ENCODE measurements at places on chromosomes 2 and 18.

DNA sequence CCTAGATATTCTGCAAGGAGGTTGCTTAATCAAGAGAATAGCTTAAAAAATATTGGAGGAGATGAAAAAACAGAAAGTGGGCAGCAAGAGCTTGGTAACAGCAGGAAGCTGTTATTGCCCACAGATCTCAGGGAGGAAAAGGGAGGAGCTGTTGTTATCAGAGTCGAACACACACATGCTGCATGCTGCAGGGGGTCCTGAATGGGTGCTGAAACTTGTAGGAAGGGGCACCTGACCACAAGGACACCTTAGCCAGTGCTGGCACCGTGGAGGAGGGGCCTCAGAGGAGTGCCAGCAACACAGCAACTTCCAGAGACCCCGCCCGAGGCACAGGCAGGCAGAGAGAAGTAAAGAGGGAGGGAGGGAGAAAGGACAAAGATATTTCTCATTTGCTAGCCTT is 332.9 kb downstream of the SOCS6 start:
- no peak for DNase-seq

- DNase-seq: no peak
These were observed 26.6 kb downstream of the TMEM18 start for GRCh38 chr2:650343-651310.

DNA sequence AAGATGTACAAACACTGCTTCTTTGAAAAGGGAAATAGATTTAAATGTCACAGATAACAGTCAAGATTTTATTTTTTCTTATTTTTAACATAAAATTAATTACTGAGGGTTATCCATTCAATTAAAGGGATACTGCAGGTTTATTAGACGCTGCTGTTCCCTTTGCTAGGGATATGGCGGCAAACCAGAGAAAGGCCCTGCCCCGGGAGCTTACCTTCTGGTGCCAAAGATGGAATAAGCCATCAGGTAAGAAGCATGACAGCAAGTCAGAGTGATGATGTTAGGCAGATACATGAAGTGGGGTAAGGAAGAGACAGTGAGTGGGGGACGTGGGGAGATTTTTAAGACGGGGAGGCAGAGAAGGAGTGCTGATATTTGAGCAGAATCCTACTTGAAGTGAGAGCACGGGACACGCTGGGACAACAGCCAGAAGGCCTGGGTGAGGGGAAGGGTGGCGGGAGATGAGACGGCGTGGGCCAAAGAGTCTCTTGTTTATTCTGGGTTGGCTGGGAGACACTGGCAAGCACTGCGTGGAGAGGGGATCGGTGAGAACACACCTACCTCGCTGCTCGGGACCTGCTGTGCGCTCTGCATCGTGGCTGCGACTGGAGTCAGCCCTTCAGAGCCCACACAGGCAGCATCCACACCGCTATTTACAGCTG is 250.5 kb upstream of the TMEM200C start:
- DNase-seq: no peak

DNA sequence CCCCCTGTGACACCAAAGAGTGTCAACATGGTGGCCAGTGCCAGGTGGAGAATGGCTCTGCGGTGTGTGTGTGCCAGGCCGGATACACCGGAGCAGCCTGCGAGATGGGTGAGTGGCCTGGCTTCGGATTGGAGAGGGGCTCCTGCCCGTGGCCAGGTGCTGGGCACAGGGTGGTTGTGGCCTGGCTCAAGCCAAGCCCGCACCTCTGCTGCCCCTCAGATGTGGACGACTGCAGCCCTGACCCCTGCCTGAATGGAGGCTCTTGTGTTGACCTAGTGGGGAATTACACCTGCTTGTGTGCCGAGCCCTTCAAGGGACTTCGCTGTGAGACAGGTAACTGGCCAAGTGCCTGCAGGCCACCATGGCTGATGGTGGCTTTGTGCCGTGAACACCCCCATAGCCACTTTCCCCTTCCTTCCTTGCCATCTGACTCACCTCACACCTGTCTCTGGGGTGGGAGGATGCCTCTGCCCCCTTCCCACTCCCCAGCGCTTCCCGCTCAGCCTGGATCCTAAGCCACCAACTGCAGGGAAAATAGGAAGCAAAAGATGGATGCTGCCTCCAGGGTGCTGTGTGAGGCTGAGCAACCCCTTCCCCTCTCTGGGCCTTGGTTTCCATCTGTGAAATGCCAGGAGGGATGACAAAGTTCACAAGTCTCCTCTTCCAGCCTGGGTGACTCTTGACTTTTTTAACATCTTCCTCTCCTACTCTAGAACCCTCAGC is 41.8 kb downstream of the SNED1 start:
- DNase-seq: no peak

- peak; percentile 32 for DNase-seq
These were observed 132.1 kb downstream of the SH3RF3 start for GRCh38 chr2:109260886-109261700.

DNA sequence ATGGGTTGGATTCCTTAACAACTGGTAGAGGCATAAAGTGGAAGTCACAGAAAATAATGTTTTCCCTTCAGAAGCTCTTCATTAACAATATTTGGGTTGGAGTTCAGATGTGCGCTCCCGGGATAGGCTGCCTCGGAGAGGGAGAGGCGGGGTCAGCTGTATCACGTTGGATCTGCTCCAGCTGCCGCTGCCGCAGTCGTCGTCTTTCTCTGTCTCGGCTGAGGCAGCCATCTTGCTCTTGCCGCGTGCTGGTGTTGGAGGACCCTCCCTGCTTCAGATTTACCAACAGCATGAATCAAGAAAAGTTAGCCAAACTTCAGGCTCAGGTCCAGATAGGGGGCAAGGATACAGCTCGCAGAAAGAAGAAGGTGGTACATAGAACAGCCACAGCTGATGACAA is 35.1 kb downstream of the TANC1 start:
- DNase-seq: no peak

- no peak for DNase-seq
These were observed 141.4 kb downstream of the KCTD1 start for GRCh38 chr18:26406854-26407517.

DNA sequence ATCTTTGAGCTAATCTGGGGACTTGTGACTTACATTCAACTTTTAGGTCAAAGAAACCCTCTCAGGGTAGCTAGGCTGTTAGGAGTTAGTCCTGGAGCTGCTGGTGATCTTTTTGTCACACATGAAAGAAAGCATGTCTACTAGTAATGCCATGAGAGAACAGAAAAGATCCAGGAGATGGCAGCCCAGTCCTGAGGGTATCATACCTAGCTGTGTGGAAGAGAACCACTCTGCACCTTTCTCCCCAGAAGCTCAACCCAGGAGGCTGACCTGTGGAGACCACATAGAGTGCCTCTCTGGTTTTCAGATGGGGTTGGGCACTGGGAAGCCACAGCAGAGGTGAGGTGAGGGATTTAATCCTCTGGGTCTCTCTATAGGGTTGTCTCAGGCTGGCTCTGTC is 460.2 kb upstream of the UBE2E3 start:
- no peak for DNase-seq

- no peak for DNase-seq
These were observed 30.5 kb upstream of the SNRNP27 start for GRCh38 chr2:69863298-69863697.

DNA sequence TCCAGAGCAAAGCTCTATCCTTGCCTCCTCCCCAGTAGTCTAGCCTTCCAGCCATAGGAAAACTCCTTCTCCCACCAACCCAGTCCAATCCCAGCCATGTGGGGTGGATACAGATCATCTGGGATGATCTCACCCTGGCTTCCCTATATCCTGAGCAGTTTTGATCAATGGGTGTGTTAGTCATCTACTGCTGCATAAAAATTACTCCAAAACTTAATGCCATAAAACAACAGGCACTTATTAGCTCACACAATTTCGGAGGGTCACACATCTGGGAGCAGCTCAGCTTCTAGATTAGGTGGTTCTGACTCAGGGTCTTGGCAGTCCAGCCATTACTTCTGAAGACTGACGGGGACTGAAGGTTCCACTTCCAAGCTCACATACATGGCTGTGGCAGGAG is 190.4 kb downstream of the SPP2 start:
- no peak for DNase-seq

DNA sequence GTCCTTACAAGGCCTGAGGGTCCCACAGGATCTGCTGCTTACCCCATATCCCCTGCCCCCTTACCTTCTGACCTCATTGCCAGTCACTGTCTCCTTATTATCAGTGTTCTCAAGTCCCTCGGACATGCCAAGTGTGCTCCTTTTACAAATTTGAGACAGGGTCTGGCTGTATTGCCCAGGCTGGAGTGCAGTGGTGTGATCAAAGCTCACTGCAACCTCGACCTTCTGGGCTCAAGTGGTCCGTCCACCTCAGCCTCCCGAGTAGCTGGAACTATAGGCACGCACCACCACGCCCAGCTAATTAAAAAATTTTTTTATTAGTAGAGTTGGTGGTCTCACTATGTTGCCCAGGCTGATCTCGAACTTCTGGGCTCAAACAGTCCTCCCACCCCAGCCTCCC is 141.0 kb downstream of the PHLPP1 start:
- DNase-seq: no peak

DNA sequence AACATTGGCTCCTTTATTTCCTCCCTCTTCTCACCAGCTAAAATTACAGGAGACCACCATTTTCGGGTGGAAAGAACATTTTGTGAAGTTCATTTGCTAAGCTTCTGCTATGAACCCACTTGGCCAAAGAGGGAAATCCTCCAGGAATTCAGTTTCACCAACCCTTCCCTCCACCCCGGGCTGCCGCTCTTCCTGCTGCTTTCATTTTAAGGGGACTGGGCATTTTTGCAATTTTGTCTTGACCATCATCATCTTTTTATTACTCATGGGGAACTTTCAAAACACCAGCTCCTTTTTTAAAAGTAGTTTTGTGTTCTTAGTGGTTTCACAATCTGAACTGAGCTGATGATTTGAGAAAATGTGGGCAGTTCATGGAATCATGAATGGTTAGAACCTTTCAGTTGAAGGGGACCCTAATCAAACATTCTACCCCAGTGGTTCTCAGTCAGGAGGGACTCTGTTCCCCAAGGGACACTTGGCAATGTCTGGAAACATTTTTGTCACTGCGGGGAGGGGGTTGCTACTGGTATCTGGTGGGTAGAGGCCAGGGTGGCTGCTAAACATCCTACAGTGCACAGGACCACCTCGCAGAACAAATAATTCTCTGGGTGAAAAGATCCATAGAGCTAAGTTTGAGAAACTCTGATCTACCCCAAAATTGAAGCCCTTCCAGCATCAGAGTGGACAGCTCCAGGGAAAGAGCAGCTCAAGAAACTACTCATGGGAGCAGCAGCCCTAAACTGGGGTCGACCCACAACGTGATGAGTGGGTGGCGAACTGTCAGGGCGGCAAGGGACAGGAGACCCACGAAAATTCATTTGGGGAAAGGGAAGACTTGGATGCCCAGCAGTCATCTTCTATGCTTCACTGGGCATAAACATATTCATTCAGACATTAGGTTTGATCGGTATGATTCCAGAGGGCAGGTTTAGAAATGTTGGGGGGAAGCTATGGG is 92.9 kb downstream of the ACKR3 start:
- no peak for DNase-seq

DNA sequence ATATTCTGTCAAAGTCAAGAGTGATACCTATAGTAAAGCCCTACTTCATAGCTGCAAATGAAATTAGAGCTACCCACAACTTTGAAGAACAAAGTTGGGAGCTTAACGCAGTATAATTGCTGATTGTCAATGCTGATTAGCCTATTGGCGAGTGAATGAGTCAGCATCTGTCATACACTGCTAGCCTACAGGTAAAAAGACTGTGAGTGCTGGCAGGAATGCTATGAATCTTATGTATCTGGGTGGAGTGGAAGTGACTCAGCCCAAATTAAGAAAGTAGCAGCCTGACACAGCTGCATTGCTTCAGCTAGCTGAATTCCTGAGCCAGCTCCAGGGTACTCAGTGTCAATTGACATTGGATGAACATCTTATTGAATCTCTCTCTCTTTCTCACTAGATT is 179.4 kb upstream of the DCC start:
- no peak for DNase-seq

DNA sequence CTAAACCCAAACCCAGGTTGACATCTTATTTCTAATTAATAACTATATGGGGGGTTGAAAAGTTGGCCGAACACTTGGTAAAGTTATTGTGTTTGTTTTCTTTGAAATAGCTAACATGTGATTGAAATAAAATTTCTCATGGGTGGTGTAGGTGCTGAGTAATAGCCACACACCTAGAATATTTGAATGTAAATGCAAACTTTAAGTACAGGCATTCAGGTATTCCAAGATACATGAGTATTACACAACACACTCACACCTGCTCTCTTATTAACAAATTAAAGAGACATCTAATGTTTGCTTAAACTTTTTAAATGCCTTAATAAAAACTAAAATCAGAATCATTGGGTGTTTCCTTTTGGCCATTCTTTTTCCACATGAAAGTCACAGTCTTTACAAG is 165.5 kb downstream of the EHBP1 start:
- DNase-seq: no peak

- no peak for DNase-seq
These were observed 128.8 kb upstream of the BCL2L11 start for GRCh38 chr2:110991911-110992310.

DNA sequence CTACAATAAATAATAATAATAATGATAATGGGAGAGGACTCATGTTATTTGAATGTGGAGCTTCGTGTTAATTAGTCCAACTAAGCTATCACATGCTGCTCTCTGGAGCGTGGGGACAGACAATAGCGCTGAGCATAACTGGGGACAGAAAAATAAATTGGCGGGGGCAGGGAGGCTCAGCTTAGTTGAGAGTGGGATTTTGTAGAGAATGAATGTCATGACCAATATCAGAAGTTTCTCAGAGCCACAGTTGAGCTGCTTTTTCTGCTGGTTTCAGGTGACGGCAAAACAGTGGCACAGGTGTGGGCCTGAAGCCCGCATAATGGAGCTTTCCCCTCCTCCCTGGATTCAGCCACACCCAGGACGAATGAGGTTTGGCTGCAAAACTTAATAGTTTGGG is 111.1 kb upstream of the CAB39 start:
- DNase-seq: no peak

- no peak for DNase-seq
These were observed 422.2 kb upstream of the FSIP2 start for GRCh38 chr2:185316383-185316782.

DNA sequence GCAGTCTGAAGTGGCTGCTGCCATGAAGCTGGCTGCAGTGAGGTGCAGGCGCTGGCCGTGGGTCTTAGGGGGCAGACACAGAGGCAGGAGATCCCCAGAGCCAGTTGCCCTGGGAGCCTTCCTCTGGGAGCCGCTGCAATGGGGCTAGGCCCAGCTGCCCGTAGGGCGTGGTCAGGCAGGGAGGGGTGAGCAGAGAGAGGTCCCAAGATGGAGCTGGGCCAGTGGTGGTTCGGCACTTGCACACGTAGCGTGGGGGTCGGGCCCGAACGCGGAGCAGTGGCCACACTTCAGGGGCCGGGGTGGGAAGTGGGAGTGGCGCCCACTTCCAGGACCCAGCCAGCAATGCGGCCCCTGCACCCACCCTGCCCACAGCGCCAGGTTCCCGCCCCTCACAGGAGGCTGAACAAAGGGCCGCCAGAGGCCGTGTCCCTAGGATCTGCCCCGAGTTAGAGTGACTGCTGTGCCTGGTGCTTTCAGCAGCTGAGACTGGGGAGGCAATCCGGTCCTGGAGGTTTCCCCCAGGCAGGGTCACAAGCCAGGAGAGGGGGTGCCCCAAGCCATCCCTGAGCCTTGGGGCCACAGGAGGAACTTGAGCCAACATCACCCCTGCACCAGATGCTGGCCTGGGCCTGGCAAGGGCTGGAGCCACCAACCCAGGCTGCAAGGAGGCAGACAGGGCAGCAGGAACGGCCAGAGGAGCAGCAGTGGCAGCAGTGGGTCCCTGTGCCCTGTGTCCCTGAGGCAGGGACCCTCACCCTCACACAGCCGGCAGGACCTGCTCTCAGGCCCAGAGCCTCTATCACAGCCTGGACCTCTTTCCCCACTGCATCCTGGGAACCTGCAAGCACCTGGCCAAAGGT is 21.3 kb upstream of the SP140L start:
- no peak for DNase-seq
